ENCODE measurements at places on chromosomes 7 and 10.

DNA sequence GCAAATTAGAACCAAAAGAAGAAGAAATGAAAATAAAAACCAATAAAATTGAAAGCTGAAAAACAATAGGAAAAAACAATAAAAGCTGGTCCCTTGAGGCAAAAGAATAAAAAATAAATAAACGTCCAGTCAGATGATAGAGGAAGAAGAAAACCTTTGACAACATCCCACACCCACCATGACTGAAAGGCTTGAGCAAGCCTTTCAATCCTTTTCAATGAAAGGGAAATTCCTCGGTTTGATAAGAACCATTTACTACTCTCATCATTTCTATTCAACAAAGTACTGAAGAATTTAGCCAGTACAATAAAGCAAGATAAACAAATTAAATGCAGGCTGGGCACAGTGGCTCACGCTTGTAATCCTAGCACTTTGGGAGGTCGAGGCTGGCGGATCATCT lies 3.8 kb downstream of the SLC25A40 start:
- DNase-seq: no peak

- no peak for DNase-seq
Measured at GRCh38 chr7:25911738-25912607, 240.0 kb upstream of the NFE2L3 start.

GRCh38 chr7:143504215-143504936 lies 26.7 kb downstream of the TAS2R41 start:
- DNase-seq: no peak

DNA sequence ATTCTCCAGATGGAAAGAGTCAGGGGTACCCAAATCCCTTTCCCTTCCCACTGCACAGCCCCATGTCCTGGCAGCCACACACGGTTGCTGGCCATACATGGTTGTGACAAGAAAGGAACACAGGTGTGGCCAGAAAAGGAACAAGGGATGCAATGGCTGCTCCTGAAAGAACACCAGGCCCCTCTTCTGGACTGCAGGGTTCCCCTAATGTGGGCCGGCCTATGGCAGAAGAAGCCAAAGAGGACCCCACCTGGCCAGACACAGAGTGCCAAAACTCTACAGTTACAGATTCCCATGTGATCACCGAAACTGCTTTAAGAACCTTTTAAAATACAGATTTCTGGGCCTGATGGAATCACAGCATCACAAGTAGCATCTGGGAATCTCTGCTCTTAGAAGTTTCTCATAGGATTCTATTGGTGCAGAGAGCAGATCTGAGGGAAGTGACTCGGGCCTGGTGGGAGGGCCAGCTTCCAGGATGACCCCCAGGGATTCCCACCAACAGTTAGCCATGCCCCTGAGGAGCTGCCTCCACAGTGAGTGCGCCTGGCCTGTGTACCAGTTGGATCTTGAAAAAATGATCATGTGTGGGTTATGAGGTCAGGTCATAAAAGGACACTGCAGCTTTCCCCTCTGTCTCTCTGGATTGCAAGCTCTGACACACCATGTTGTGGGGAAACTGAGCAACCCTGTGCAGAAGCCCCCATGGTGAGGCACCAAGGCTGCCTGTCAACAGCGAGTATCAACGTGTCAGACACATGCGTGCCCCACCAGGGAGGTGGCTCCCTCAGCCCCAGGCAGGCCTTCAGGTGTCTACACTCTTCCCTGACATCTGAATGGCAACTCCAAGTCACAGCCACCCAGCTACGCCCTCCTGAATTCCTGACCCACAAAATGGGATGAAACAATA lies 89.6 kb upstream of the LANCL2 start:
- DNase-seq: no peak

- DNase-seq: no peak
Measured at GRCh38 chr10:131187926-131188325, 123.6 kb downstream of the TCERG1L start.

- DNase-seq: no peak
Measured at GRCh38 chr10:115706026-115706425, 567.0 kb downstream of the GFRA1 start.

- DNase-seq: no peak
Measured at GRCh38 chr10:84158061-84158460, 15.5 kb upstream of the GPR15LG start.

GRCh38 chr10:77244746-77245145 lies 392.9 kb downstream of the KCNMA1 start:
- no peak for DNase-seq

- DNase-seq: no peak
Measured at GRCh38 chr7:156616269-156617202, 24.0 kb upstream of the RNF32 start.

DNA sequence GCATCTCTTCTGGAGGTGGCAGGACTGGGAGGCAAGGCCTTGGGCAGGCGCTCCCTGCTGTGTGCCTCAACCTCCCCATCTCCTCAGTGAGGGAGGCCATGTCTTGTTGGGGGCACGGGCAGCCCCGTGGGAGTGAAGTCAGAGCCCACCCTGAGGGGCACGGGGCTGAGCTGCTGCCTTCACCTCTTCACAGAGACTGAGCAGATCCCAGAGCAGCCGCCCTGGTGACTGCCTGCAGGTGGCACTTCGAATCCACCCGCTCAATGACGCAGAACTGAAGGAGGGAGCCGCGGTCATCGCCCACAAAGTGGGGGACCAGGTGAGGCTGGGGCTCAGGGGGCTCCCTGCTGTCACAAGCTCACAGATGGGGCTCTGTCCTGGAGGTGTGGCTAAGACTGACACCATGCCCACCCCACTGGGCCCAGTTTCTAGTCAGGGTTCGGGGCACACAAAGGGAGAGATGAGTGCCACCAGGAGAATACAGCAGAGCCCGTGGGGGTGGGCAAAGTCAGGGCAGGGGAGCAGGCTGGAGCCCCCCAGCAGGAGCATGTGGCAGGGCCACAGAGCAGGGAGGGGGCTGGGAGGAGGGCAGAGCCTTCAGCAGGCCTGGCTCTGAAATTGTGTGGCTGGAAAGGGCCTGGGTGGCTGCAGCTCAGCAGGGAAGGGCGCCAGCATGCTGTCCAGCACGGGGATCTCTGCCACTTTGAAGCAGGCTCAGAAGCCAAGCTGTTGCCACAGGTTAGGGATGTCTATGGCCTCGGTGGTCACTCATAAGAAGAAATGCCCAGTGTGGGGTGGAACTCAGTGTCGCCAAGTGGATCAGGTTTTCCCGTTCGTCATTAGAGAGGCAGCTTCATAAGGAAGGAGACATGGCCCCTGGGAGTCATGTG lies 18.8 kb upstream of the CHST12 start:
- DNase-seq: no peak

DNA sequence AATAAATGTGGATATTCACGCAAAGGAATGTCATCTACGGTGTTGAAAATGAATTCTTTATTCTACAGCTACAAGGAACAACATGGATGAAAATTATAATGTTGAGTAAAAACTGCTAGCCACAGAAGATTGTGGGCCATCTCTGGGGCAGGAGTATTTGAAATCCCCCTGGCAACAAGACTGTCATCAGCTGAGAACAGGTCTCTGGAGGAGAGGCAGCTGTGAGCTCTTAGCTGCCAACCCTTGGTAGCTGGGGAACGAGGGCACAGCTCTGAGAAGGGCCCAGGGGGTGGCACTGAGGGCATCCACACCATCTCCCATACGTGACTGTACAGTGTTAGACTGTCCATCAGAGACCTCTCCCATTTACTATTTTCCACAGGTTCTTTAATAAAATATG lies 340.1 kb upstream of the MGMT start:
- no peak for DNase-seq

GRCh38 chr7:129438839-129439651 lies 4.8 kb downstream of the STRIP2 start:
- no peak for DNase-seq

GRCh38 chr10:132764108-132764507 lies 21.8 kb downstream of the NKX6-2 start:
- no peak for DNase-seq

DNA sequence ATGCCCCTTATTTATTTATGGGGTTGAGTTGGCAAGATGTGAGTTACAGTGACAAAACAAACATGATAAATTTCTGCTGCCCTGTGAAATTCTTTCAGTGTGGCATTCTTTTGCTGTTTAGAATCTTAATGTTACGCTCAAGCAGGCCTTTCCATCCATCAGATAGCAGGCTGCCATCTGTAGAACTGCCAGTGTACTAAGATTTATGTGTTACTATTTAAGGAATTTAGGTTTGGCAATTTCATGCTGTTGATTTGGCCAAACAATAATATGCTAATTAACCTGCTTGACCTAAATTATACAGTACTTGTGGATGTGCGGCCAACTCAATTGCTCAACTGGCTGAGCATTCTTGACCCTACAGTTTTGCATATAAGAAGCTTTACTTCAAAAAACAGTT lies 477.7 kb upstream of the TPK1 start:
- no peak for DNase-seq

DNA sequence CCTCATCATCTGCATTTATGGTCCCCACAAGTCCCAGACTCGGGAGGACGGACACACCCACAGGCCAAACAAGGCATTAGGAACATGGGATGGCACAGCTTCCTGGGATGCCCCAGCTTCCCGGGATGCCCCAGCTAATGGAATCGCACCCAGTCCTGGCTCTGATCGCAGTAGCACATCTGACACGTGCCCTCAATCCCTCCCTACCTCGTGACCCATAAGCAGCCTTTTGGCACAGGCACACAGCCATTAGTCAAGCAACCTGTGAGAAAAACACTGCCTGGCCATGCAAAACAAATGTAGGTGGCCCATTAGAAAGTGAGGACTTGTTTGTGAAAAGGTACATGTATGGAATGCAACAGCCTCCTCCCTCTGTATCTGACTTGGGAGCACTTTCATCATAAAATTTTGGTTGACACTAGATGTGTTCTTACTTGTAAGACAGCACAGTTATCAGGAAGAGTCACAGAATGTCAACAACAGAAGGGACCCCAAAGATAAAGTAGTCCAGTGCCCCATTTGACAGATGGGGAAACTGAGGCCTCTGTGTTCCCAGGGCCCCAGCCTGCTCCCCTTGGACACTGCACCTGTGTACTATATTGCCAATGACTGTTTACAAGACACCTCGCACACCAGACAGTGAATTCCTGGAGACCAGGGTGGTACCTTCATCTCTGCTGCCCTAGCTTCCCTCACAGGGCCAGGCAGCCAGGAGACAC lies 34.4 kb downstream of the DLG5 start:
- DNase-seq: no peak

- DNase-seq: no peak
Measured at GRCh38 chr10:106980495-106981451, 183.7 kb downstream of the SORCS1 start.

DNA sequence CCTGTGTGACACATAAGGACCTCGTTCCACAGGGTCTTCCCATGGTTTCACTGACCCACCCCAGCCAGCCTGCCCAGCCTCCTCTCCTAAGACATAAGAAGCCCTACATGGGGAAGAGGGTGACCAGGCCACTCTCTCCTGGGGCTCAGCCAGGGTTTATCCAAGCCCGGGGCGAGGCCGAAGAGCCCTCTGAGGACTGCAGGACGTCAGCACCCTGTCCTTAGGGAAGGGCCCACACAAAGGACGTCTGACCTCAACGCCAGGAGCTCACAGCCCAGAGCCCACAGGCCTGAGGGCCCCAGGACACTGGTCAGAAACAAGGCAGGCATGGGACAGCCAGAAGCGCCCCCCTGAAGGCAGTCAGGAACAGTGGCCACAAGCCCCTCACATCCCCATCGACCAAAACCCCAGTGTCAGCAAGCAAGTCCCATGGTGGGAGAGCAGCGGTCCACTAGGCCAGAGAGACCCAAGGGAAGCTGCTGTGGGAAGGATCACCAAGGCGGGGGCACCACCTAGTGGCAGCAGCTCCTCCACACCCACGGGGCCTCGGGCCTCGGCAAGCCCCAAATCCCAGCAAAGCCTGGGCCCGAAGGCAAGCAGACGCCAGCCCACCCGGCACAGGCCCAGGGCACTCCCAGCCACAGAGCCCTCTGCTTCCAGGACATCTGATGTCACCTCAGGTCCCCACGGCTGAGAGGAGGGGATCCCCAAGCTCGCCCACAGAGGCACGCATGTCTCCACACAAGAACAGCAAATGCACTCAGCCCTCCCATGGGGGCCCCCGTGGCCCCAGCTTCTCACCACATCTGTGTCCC lies 23.4 kb downstream of the MAD1L1 start:
- no peak for DNase-seq

GRCh38 chr7:30771174-30771879 lies at the start of gene MINDY4:
TSS of gene MINDY4 (plus strand) at chr7:30771417. CDS start at chr7:30771494, 77 bp downstream.
- peak; percentile 43 for DNase-seq

DNA sequence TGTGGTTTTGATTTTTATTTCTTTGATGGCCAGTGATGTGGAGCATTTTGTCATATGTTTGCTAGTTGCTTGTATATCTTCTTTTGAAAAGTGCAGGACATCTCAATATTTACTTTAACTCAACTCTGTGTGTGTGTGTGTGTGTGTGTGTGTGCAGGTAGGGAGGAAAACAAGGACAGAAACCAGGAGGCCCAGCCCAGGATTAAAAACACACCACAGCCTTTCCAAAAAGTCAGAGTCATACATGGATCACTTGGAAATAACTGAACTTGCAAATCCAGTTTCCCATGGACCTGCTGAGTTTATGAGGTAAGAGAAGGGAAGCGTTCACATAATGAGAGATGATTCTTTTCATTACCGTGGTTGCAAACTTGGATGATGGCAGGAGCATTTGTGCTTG lies 189.9 kb upstream of the LYZL1 start:
- DNase-seq: no peak

DNA sequence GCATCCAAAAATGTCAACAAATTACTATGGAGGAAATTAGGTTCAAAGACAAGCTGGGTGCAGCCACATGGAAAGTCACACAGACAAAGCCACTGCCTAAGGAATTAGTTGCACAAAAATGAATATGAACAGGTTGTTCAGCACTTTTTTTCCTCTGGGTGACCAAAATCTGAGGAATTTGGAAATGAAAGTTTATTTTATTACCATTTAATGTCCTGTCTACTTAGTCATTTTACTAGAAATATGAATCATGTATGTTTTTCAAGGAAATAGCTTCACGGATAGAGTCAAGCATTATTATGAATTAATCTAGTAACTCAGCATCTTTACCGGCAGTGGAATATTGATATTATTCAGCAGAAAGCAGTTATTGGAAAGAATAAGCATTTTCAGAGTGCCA lies 106.3 kb downstream of the ANK3 start:
- DNase-seq: no peak

- DNase-seq: no peak
Measured at GRCh38 chr7:129640400-129640799, 28.9 kb downstream of the NRF1 start.

DNA sequence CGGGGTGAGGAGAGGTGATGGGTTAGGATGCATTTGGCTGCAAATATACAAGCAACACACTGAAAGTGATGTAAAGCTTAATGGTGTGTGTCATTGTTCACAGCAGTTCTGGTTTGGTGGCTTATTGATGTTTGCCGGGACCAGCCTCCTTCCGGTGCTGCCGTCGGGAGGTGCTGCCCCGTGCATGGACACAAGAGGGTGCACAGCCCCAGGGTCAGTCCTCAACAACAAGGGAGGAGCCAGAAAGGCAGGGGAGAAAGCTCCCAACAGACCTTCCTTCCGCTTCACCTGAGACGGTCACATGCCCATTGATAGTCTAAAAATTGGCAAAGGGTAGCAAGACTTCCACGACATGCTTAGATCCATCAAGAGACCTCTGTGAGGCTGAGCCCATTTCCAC lies 9.5 kb downstream of the RNF32 start:
- DNase-seq: no peak

- DNase-seq: no peak
Measured at GRCh38 chr10:4429571-4429970, 396.4 kb upstream of the AKR1E2 start.
